ENCODE measurements at places on chromosomes 4 and X.

GRCh38 chrX:74449937-74450330, 28.6 kb downstream of the SLC16A2 start:
- H3K4me1 ChIP-seq: peaks cover 4% of the 10 kb centered on the region
- DNase-seq: peak; percentile 23
- peaks cover 6% of the 10 kb centered on the region for H3K27me3 ChIP-seq
- H3K36me3 ChIP-seq: no peaks in the 10 kb centered on the region
- H3K27ac ChIP-seq: no peak overlapping the region
- H3K4me3 ChIP-seq: no peak overlapping the region

DNA sequence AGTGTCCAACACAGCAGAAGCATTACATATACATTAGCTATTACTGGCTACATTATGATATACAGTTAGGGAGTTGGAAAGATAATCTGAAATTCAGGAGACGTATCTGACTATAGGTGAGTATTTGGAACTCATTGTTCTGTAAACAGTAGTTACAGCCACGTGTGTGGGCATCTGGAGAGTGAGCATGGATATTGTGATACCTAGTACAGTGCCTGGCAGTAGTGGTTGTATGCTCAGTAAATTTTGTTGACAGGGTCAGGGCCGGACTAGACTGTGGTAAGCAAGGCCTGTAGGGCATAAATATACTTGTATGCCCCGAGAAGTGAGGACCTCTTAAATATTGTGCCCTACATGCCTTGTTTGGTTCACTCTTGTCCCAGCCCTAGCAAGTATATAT, 2.9 kb downstream of the F9 start:
- H3K4me1 ChIP-seq: no peaks in the 10 kb centered on the region
- no peaks in the 10 kb centered on the region for H3K36me3 ChIP-seq
- DNase-seq: no peak
- H3K27me3 ChIP-seq: no peaks in the 10 kb centered on the region
- H3K4me3 ChIP-seq: no peak overlapping the region
- H3K27ac ChIP-seq: no peak overlapping the region

DNA sequence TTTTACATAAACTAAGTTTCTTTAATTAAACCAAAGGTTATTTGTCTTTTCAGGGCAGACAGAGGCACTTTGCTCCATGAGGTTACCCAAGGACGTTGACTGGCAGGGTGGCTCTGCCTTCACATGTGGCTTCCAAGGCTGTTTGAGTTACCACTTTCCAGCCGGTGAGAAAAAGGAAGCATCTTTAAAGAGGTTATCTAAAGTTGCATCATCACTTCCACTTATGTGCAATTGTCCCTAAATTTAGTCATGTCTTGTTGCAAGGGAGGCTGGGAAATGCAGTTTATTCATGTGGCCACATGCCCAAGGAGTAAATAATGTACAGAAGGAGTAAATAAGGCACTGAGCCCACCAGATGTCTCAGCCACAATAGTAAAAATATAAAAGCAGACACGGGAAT, 29.0 kb upstream of the RAP1GDS1 start:
- no peak overlapping the region for H3K27ac ChIP-seq
- H3K36me3 ChIP-seq: no peaks in the 10 kb centered on the region
- no peaks in the 10 kb centered on the region for H3K27me3 ChIP-seq
- H3K4me1 ChIP-seq: no peaks in the 10 kb centered on the region
- peak; percentile 38 for DNase-seq

DNA sequence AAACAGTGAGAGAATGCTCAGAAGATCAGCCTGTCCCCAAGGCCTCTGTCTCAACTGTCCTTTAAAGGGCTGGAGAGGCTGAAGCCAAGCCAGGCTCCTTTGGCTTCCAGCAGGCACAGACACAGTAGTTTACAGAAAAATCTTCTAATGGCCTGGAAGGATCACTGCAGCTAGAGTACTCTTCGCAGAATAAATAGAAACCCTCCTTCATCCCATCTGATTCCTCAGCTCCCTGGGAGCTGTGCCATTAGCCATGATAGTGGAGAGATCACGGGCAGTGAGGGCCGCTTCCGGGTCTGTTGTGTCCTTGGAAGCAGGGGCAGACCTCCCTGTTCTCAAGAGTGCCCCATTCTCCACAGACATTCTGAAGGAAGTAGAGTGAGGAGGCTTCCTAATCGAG, 63.1 kb downstream of the CCNI start:
- no peaks in the 10 kb centered on the region for H3K27me3 ChIP-seq
- H3K36me3 ChIP-seq: peaks cover 68% of the 10 kb centered on the region
- H3K27ac ChIP-seq: peak overlapping the region; percentile 33
- H3K4me3 ChIP-seq: no peak overlapping the region
- DNase-seq: no peak

- H3K4me1 ChIP-seq: peaks cover 5% of the 10 kb centered on the region
- DNase-seq: no peak
- H3K27ac ChIP-seq: no peak overlapping the region
- H3K4me3 ChIP-seq: no peak overlapping the region
Observed at GRCh38 chrX:40272141-40272540, 174.4 kb upstream of the BCOR start.

DNA sequence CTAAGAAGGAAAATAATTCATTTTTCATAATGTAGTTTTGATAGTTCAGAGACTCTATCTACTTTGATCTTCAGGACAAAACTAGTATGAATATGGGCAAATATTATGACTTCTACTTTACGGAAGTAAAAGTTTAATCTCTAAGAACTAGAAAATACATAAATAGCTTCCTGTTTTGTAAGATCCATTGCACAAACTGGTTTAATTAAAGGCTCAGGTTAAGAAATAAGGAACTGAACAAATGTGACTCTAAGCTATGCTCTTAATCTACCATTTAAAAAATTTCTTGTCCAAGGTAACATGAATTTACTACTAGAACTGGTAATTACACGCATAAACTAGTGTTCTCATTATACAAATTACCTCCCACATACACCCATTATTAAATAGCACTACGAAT, 360.6 kb downstream of the INPP4B start:
- H3K36me3 ChIP-seq: no peaks in the 10 kb centered on the region
- DNase-seq: no peak
- no peaks in the 10 kb centered on the region for H3K27me3 ChIP-seq
- no peaks in the 10 kb centered on the region for H3K4me1 ChIP-seq
- no peak overlapping the region for H3K27ac ChIP-seq

GRCh38 chr4:169098969-169099690, 89.1 kb upstream of the CBR4 start:
- peak overlapping the region; percentile 87 for H3K27ac ChIP-seq
- H3K4me3 ChIP-seq: no peak overlapping the region
- peaks cover 15% of the 10 kb centered on the region for H3K4me1 ChIP-seq
- H3K36me3 ChIP-seq: peaks cover 6% of the 10 kb centered on the region

DNA sequence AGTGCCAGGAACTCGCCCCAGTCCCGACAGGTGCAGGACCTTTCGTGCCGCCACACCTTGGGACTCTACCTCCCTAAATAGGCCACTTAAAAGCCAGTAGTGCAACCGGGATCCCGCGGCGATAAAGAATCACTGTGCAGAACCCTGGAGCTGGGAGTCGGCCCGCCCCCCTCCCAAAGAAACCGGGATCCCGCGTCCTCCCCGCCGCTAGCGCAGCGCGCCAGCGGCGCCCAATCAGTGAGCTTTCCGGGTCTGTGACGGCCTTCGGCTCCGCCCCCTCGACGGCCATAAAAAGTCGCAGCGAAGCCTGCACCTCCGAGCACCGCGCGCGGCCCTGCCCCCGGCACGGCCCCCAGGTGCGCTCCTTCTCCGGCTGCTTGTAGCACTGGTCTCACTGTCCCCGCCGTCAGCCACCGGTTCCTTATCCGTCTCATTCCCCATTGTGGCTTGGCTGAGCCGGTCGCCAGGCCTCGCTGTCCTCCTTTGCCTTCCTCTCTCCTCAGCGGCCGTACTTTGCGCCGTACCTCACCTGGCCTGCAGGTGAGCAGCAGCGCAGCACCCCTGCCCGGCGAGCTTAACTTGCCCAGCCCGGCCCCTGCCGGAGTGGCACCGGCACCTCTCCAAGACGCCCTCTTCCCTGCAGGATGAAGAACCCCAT, at the start of gene LRAT:
LRAT (plus strand) TSS at position 318 of the 658 bp plus-strand sequence; CDS start at position 645, 327 bp downstream.
- no peak within 1 kb of the TSS for H3K27ac ChIP-seq
- no peak for DNase-seq
- peaks cover 63% of the 10 kb centered on the region for H3K27me3 ChIP-seq
- peaks cover 25% of the 10 kb centered on the region for H3K4me1 ChIP-seq
- H3K4me3 ChIP-seq: peak within 1 kb of the TSS; percentile 78
- peaks cover 3% of the 10 kb centered on the region for H3K36me3 ChIP-seq

GRCh38 chr4:21413807-21414370, 534.7 kb downstream of the KCNIP4 start:
- no peaks in the 10 kb centered on the region for H3K27me3 ChIP-seq
- H3K36me3 ChIP-seq: no peaks in the 10 kb centered on the region
- H3K27ac ChIP-seq: no peak overlapping the region
- DNase-seq: no peak
- no peaks in the 10 kb centered on the region for H3K4me1 ChIP-seq

DNA sequence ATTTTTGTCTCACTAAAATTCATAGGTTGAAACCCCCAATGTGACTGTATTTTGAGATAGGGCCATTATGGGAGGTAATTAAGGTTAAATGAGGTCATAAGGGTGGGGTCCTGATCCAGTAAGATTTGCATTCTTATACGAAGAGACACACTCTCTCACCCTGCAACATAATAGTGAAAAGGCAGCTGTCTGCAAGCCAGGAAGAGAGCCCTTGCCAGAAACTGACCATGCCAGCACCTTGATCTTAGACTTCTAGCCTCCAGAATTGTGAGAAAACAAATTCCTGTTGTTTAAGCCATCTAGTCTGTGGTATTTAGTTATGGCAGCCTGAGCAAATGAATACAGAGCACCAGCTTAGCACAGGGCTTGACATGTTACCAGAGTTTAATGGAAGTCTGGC, 17.5 kb upstream of the IGSF1 start:
- DNase-seq: no peak
- H3K36me3 ChIP-seq: no peaks in the 10 kb centered on the region
- H3K27me3 ChIP-seq: no peaks in the 10 kb centered on the region

GRCh38 chrX:47182106-47182700, 11.4 kb upstream of the UBA1 start:
- no peak overlapping the region for H3K4me3 ChIP-seq
- DNase-seq: no peak
- H3K27me3 ChIP-seq: no peaks in the 10 kb centered on the region
- peaks cover 89% of the 10 kb centered on the region for H3K36me3 ChIP-seq
- H3K4me1 ChIP-seq: peaks cover 6% of the 10 kb centered on the region

DNA sequence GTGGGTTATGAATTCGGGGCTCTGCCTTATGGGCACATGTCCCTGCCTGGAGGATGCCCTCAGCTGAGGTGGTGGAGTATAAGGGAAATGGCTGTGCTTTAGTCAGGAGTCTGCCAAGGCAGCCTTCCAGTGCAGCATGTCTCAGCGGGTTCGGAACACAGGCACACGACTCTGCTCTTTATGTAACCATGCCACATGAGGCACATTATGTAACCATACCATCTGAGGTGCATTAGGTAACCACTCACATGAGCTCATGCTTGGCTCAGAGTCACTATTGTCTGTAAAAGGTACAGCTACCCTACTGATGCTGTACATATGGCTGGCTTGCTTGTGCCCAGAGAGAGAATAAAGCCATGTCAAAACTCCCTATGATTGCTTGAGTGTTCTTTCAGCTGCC, 723.6 kb downstream of the TRAM1L1 start:
- no peaks in the 10 kb centered on the region for H3K36me3 ChIP-seq
- H3K4me1 ChIP-seq: no peaks in the 10 kb centered on the region
- no peak for DNase-seq
- H3K4me3 ChIP-seq: no peak overlapping the region

DNA sequence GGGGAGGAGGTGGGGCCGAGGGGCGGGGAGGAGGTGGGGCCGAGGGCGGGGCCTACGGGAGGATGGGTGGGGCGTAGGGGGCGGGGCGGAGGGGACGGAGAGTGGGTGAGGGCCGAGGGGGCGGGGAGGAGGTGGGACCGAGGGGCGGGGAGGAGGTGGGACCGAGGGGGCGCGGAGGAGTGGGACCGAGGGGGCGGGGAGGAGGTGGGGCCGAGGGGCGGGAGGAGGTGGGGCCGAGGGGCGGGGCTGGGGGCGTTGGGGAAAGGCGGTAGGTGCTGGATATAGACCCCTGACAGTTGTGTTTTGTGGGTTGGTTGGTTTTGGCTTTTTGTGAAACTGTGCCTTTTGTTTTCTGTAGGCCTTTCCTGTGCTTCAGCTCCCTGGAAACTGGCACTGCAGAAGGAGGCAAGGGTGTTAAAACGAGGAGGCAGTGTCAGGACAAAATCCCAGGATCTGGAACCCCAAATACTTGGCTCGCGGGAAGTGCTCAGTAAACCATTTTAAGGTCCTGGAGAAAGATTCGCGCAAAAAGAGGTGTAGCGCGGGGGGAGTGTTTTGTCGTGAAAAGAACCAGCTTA, 580 bp upstream of the MMGT1 start:
- no peaks in the 10 kb centered on the region for H3K27me3 ChIP-seq
- H3K4me3 ChIP-seq: no peak overlapping the region
- H3K4me1 ChIP-seq: no peaks in the 10 kb centered on the region
- no peaks in the 10 kb centered on the region for H3K36me3 ChIP-seq
- DNase-seq: peak; percentile 60
- no peak overlapping the region for H3K27ac ChIP-seq

- H3K4me3 ChIP-seq: no peak overlapping the region
- no peaks in the 10 kb centered on the region for H3K27me3 ChIP-seq
- no peaks in the 10 kb centered on the region for H3K4me1 ChIP-seq
Observed at GRCh38 chr4:68396756-68397155, 46.9 kb upstream of the YTHDC1 start.

DNA sequence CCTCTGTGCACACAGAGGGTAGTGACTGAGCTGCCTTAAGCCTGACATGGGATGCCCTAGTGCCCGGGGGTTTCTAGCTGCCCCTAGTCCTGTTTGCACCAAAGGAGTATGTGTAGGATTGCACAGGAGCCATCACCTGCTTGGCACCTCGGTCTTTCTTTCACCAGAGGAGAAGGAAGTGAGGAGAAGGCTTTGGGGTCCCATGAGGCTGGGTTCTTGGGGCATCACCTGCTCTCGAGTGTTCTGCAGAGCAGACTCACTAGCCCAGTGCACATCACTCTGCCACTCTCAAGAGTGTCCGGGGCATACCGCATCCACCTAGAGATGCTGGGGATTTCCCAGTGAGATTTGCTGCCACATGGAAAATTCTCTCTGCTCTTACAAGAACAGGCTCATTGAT, 40.5 kb upstream of the GPR78 start:
- no peaks in the 10 kb centered on the region for H3K27me3 ChIP-seq
- peaks cover 9% of the 10 kb centered on the region for H3K4me1 ChIP-seq
- H3K36me3 ChIP-seq: no peaks in the 10 kb centered on the region
- H3K27ac ChIP-seq: no peak overlapping the region
- DNase-seq: no peak
- H3K4me3 ChIP-seq: no peak overlapping the region

GRCh38 chr4:4577359-4577875, 35.6 kb upstream of the STX18 start:
- peaks cover 9% of the 10 kb centered on the region for H3K4me1 ChIP-seq
- H3K4me3 ChIP-seq: no peak overlapping the region
- no peak overlapping the region for H3K27ac ChIP-seq
- no peak for DNase-seq

- no peak for DNase-seq
- H3K27me3 ChIP-seq: peaks cover 3% of the 10 kb centered on the region
- no peak overlapping the region for H3K27ac ChIP-seq
- H3K4me3 ChIP-seq: no peak overlapping the region
- H3K4me1 ChIP-seq: peaks cover 2% of the 10 kb centered on the region
Observed at GRCh38 chr4:151524610-151525009, 115.6 kb downstream of the FHIP1A start.
